ENCODE measurements at places on chromosomes 2 and 18. TPM values are rescaled to one million over a fixed set of nuclear protein-coding genes. Genes with fewer than 3 reads are reported as not detected.

Gene PPIL3
- polyA plus RNA-seq: 13.2 TPM

Gene SERPINB7
- polyA plus RNA-seq: not detected

Gene STAMBP
- 35.2 TPM for polyA plus RNA-seq

Gene SCG2
- 3.5 TPM for polyA plus RNA-seq

Gene EPHA4
- 6.5 TPM for polyA plus RNA-seq

Gene CFAP221
- 0.09 TPM for polyA plus RNA-seq

Gene NT5DC4
- not detected for polyA plus RNA-seq

Gene NIFK
- polyA plus RNA-seq: 28.1 TPM

Gene PAPOLG
- polyA plus RNA-seq: 7.4 TPM

Gene SLC20A1
- polyA plus RNA-seq: 19.6 TPM

Gene NEURL3
- polyA plus RNA-seq: 0.04 TPM

Gene RBM43
- polyA plus RNA-seq: 8.1 TPM

Gene CFAP65
- not detected for polyA plus RNA-seq

Gene SMC6
- 7.6 TPM for polyA plus RNA-seq

Gene STARD7
- polyA plus RNA-seq: 49.4 TPM

Gene SRD5A2
- polyA plus RNA-seq: 2.4 TPM

Gene IL37
- not detected for polyA plus RNA-seq

Gene ABCG5
- polyA plus RNA-seq: not detected

Gene KIAA2012
- polyA plus RNA-seq: 0.05 TPM

Gene CFC1
- not detected for polyA plus RNA-seq

Gene CELF4
- polyA plus RNA-seq: 0.79 TPM

Gene ANKRD36B
- 3.4 TPM for polyA plus RNA-seq

Gene RAB17
- polyA plus RNA-seq: 2.1 TPM

Gene RUFY4
- polyA plus RNA-seq: 0.09 TPM

Gene STRN
- 8.2 TPM for polyA plus RNA-seq

Gene KIF5C
- polyA plus RNA-seq: 2.8 TPM

Gene LRP2
- polyA plus RNA-seq: not detected

Gene SATB2
- polyA plus RNA-seq: 1.7 TPM

Gene ABCG8
- polyA plus RNA-seq: 0.01 TPM

Gene RANBP2
- 19.2 TPM for polyA plus RNA-seq

Gene KYNU
- 2.3 TPM for polyA plus RNA-seq

Gene RFX8
- 0.30 TPM for polyA plus RNA-seq

Gene ITSN2
- 24.7 TPM for polyA plus RNA-seq

Gene EHD3
- 8.5 TPM for polyA plus RNA-seq

Gene ERBB4
- 0.13 TPM for polyA plus RNA-seq

Gene PAIP2B
- 4.2 TPM for polyA plus RNA-seq

Gene SLC4A3
- 2.6 TPM for polyA plus RNA-seq

Gene ANKRD29
- 13.6 TPM for polyA plus RNA-seq

Gene SALL3
- polyA plus RNA-seq: 0.60 TPM

Gene FEV
- polyA plus RNA-seq: not detected

Gene CRYGC
- polyA plus RNA-seq: not detected

Gene CLEC4F
- 0.03 TPM for polyA plus RNA-seq

Gene NPPC
- 0.37 TPM for polyA plus RNA-seq

Gene GPR55
- polyA plus RNA-seq: 0.22 TPM

Gene ERICH2
- 0.77 TPM for polyA plus RNA-seq

Gene CD28
- polyA plus RNA-seq: 0.33 TPM

Gene TMEFF2
- 3.5 TPM for polyA plus RNA-seq

Gene MYOM1
- 14.9 TPM for polyA plus RNA-seq

Gene LAMA1
- 0.54 TPM for polyA plus RNA-seq

Gene MAPRE3
- 24.4 TPM for polyA plus RNA-seq

Gene RGPD3
- polyA plus RNA-seq: 0.32 TPM

Gene CACNB4
- polyA plus RNA-seq: 4.8 TPM

Gene RNF125
- polyA plus RNA-seq: 3.4 TPM

Gene GDF7
- 0.79 TPM for polyA plus RNA-seq

Gene PREPL
- 30.2 TPM for polyA plus RNA-seq

Gene SLC14A1
- 23.5 TPM for polyA plus RNA-seq

Gene MYL12B
- 320 TPM for polyA plus RNA-seq

Gene SLC11A1
- 19.7 TPM for polyA plus RNA-seq

Gene GAREM1
- 3.8 TPM for polyA plus RNA-seq

All from urinary bladder (tissue), 4 donors.